Thymus (tissue), 14 donors: ENCODE measurements at places on chromosomes 6 and 20. TPM values are rescaled to one million over a fixed set of nuclear protein-coding genes. Genes with fewer than 3 reads are reported as not detected.

DNA sequence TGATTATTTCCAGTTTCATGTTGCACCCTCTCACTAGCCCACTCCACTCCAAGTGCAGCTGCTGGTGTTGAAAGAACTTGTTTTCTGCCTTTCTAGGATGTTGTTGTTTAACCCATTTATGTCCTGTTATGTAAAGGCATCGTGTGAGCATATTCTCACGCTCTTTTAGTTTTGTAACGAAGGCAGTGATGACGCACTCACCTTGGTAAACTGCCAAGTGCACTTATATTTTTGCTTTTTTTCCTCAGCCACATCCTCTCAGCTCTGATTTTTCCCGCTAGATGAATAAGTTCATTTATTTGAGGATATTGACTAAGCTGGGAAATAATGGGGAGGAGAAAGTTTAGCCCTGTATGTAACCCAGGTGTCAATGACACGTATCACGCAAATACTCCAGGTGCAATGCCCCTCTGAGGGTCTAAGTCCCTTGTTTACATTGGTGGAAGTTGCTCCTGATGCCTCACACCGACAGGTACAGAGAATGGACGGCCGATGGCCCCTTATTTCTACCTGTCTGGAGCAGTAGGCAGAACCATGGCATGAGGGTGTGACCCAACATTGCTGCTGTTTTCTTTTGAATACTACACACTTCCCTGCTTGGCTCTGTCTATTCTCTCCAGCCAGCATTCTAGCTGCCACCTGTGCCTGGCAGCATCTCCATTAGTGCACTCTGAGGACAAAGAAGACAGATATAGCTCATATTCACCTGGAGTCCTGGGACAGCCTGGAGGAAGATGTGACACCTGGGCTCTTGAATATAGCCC is 132.7 kb upstream of the SLC24A3 start:
- DNase-seq = no peak

DNA sequence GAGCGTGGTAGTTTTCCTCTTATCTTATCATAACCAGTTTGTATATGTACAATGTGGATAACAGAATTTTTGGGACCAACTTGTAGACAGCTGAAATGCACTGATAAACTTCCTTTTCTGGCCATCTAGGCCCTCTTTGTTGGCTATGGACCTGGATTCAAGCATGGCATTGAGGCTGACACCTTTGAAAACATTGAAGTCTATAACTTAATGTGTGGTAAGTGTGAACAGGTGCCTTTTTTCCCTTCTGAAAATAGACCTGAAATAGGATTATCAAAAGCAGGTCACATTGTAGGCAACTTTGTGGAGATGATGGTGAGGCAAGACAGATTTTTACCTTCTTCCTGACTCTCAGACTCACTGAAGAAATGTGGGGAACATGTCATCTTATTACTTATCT is 67.8 kb downstream of the ENPP1 start:
- DNase-seq = no peak

Gene SLC52A3
- polyA plus RNA-seq = 0.37 TPM

Gene LY6G5C
- 9.1 TPM for polyA plus RNA-seq

DNA sequence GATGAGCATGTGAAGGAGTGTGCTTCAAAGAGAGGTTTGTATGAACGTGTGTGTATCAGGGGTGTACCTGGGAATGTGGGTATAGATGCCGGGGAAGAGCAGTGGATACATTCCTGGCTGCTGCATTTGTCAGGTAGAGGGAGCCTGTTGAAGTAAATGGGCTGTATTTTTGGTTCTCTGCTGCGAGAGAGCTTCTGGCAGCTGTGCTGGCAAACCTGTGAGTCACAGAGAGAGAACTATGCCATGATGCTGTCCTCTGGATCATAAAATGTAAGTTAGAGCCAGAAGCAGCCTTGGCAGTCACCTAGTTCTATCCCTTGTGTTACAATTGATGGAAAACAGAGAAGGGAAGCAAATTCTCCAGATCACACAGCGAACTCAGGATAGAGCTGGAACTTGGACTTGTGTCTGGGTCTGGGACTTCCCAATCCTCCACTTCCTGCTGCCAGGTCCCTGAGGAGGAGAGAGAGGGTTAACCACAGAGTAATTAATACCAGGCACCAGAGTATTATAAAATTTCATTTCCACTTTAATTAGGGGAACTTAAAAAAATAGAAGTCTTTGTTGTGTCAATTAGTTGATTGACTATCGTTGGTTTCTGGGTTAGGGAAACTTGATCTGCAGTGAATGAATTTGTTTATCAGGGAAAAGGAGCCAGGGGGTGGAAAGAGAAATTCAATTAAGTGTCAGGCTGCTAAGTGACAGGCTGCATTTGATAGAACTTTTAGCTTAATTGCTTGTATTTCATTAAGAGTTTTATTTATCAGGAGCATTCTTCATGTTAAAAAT is 41.1 kb upstream of the GTSF1L start:
- DNase-seq = no peak
